ENCODE measurements at places on chromosomes 12 and 14.

GRCh38 chr14:99515301-99516155 lies 34.3 kb downstream of the CCNK start:
- no peak for DNase-seq

- no peak for DNase-seq
These were observed 1.1 kb downstream of the PAX9 start for GRCh38 chr14:36662543-36663403.

GRCh38 chr12:85076688-85077430 lies 40.7 kb downstream of the LRRIQ1 start:
- peak; percentile 93 for DNase-seq

- DNase-seq = no peak
These were observed 395.5 kb downstream of the ZFP36L1 start for GRCh38 chr14:68397371-68397811.

DNA sequence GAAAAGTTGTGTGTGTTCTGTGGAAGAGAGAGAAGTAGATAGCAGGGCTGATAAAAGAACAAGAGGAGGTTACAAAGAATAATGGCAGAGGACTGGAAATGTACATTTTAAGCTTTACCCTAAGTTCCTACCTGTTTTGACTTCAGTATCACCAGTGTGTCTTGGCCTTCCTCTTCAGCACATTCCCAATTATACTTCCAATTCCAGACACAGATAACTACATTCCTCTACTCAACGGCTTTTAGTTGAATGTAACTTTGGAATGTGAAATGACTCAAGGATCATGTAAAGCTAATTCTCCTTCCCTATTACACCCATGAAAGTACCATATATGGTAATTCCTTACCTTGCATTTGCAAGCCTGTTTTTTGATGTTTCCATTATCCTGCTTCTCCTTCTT lies 5.0 kb downstream of the MGST1 start:
- peak; percentile 51 for DNase-seq

GRCh38 chr14:99194136-99194535 lies 77.9 kb downstream of the BCL11B start:
- no peak for DNase-seq

DNA sequence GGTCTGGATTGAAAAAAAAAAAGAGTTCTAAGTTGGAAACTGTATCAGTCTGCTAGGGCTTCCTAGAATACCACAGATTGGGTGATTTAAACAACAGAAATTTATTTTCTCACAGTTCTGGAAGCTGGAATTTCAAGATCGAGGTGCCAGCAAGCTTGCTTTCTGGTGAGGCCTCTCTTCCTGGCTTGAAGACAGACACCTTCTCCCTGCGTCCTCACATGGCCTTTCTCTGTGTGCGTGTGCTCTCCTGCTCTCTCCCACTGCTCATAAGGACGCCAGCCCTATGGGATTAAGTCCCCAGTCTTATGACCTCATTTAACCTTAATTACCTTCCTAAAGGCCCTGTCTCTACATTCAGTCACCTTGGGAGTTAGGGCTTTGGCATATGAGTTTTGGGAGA lies 215.5 kb downstream of the PIK3C2G start:
- DNase-seq = no peak

- peak; percentile 36 for DNase-seq
These were observed 48.3 kb upstream of the KCNMB4 start for GRCh38 chr12:70317781-70318180.

- DNase-seq = peak; percentile 12
These were observed 19.4 kb downstream of the NCKAP5L start for GRCh38 chr12:49808686-49809380.

GRCh38 chr14:58944343-58944967 lies 244.0 kb upstream of the DAAM1 start:
- no peak for DNase-seq

- DNase-seq = peak; percentile 66
These were observed 112.8 kb downstream of the NAV3 start for GRCh38 chr12:77943466-77943865.

GRCh38 chr12:92757597-92758121 lies 54.9 kb downstream of the PLEKHG7 start:
- no peak for DNase-seq

GRCh38 chr12:51814311-51815088 lies 34.0 kb downstream of the FIGNL2 start:
- DNase-seq = peak; percentile 56

DNA sequence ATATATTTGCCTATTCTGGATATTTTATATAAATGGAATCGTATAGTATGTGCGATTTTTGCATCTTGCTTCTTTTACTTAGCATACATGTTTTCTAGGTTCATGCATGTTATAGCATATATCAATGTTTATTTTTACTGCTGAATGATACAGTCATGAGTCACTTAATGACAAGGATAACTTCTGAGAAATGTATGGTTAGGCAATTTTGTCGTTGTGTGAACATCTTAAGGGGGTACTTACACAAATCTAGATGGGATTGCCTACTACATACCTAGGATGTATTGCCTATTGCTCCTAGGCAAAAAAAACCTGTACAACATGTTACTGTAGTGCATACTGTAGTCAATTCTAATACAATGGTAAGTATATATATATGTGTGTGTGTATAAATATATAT lies 8.8 kb downstream of the USP15 start:
- peak; percentile 49 for DNase-seq

- DNase-seq = no peak
These were observed 60.8 kb upstream of the CCDC196 start for GRCh38 chr14:66425402-66425801.

DNA sequence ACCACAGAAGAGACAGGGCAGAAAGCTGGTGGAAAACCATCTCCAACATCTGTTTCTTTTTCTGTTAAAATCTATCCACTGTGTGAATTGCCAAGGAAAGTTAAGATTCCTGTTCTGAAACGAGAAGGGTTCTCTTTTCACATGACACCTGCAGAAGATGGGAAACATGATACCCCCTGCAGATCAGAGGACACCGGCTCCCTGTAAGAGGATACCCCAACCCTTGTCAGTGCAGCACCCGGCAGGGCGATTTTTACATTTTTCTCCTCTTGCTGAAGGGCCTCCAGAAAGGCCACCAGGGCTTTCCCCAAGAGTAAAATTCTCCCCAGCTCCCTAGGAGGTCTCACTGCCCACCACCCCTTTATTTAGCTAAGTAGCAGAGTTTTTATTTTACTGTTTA lies 48.2 kb downstream of the DPF3 start:
- no peak for DNase-seq

DNA sequence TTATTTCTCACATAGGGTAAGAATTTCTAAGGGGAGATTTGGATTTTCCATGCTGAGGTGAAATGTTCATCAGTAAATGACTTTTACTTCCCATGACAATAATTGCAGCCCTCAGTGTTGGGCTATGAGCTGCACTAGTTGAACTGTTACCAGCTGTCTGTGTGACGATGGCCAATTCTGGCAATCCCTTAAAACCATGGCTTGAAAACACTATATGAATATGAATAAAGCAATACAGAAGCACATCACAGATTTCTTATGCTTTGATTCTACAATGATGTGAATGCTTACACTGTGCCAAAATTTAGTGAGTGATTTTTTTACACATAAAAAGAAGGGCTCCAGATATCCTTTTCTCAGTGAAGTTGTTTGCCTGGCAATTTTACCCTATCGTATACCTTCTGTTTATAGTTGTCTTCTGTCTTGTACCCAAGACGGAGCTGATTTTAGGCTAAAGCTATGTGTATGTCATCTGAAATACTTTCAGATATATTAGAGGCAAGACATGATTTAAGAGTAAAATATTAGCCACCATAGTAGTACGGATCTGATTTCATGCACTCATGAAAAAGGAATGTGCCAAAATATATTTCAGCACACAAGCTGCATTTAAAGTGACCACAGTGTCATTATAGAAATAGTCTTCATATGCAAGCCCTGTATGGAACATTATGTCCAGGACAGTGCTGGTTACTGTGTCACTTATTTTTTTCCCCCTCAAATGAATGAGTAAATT lies 52.0 kb downstream of the SLC38A4 start:
- peak; percentile 43 for DNase-seq

DNA sequence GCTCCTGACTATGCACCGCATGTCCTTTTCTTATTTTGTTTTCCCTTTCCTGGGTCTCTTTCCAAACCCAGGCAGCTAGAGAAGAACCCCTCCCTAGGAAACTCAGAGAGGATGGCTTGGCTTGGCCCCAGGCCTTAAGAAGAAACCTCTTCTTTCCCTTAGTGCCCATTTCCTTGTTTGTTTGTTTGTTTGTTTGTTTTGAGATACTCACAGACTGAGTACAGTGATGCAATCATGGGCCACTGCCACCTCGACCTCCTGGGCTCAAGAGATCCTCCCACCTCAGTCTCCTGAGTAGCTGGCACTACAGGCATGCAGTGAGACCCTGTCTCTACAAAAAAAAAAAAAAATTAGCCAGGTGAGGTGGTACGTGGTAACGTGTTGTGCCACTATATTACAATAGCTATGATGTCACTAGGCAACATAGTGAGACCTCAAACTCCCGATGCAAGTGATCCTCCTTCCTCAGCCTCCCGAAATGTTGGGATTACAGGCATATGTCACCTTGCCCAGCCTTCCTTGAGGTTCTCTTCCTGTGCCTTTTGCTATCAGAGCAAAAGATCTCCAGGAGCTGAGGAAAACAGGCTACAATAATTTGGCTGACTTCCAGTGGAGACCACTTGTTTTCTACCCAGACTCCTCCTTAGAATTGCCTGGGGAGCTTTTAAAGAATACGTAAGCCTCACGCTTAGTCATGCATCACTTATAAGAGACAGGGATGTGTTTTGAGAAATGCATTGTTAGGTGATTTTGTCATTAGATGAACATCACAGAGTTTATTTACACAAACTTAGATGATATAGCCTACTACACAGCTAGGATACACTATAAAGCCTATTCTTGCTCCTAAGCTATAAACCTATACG lies 34.5 kb upstream of the LGALS3 start:
- DNase-seq = peak; percentile 55

- DNase-seq = no peak
These were observed 13.9 kb downstream of the LDHB start for GRCh38 chr12:21643758-21644157.

- no peak for DNase-seq
These were observed 197.0 kb downstream of the TMTC2 start for GRCh38 chr12:82883394-82884355.

DNA sequence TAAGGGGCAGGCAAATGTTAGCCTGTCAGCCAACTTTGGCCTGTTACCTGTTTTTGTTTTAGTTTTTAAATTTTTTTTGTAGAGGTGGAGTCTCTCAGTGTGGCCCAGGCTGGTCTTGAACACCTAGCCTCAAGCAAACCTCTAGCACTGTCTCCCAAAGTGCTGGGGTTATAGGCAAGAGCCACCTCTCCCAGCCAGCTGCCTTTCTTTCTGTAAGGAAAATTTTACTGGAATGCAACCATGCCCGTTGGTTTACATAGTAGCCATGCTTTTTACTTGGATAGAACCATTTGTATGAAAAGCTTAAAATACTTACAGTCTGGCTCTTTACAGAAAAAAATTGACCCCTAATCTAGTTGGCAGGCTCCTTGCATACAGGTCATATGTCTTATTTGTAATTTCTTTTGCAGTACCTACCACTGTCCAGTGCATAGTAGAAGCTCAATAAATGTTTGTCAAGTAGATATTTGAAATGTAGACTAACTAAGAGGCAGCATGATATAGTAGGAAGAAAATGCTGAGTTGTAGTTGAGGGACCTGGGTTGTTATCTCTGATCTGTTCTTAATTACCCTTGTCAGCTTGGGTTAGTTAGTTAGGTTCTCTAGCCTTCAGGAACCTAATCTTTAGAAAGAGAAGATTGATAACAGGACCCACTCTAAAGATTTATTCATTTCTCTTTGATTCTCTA lies 4.7 kb downstream of the MDM2 start:
- DNase-seq = no peak

DNA sequence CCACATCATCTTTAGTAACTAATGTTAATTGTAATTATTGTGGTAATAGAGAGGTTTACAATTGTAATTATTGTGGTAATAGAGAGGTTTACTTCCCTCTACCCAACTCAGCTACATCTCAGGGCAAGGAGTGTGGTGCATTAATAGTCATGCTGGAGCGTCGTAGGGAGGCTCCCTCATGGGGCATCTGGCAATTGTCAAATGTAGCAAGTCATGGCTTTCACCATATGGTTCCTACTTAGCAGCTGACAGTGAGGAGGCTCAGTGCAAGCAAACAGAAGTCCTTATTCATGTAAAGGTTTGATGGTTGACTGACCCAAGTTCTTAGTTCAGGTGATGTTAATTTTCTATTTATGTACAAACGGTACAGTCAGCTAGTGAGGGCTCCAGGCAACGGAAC lies 1012.0 kb downstream of the FLRT2 start:
- no peak for DNase-seq

DNA sequence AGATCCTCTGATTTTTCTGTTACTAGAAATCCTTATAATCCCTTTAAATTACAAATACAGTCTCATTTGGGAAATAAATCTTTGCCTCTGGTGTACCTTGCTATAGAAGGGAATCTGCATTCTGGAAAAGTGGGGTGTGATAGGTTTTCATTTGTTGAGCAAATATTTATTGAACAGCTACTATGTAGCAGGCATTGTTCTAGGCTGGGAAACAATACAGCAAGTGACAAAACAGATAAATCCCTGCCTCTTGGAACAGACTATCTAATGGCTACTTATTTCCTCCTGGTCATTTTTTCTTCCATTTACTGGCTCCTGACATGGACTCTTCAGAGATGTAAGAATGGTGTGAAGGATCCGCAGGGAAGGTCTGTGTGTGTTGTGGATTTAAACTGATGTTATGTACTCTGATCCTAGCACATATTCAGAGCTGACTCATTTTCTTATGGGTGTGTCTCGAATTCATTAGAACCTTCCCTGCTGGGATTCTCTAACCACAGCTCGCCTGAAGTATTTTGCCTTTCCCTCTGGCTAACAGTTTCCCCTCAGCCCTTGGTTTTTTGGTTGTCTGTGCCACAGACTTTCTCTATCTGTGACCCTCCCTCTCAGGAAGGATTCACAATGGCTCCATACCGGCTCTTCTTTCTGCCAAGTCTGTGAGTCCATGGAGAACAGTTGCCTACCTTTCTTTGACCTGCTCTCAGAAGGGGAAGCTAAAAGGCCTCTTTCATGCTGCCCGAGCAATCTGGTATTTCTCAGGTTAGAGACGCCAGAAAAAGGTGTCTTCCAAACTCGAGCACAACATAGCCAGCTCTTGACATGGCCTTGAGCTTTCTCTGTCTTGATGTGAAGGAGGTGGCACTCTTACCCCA lies 53.7 kb downstream of the TMTC2 start:
- DNase-seq = peak; percentile 91

GRCh38 chr12:116404247-116404646 lies 126.8 kb upstream of the MED13L start:
- DNase-seq = no peak

DNA sequence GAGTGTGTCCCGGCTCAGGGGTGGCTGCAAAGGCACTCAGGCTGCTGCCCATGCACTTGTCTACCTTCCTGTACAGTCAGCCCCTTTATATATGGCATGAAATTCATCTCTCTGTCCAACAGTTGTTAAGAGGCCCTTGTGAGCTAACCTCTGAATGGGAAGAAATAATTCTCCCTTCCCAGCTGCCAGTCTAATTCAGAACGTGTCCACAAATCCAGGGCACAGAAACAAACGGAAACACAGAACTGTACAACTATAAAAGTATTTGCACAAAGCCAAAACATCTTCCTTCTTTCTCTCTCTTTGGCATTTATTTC lies 849 bp downstream of the KRT5 start:
- DNase-seq = no peak

All from astrocyte of the spinal cord (primary cell).